Uterus (tissue), 4 donors: ENCODE measurements at places on chromosomes 1 and 21. TPM values are rescaled to one million over a fixed set of nuclear protein-coding genes. Genes with fewer than 3 reads are reported as not detected.

GRCh38 chr1:202982715-202983430 lies 15.8 kb upstream of the CYB5R1 start:
- DNase-seq, result no peak

DNA sequence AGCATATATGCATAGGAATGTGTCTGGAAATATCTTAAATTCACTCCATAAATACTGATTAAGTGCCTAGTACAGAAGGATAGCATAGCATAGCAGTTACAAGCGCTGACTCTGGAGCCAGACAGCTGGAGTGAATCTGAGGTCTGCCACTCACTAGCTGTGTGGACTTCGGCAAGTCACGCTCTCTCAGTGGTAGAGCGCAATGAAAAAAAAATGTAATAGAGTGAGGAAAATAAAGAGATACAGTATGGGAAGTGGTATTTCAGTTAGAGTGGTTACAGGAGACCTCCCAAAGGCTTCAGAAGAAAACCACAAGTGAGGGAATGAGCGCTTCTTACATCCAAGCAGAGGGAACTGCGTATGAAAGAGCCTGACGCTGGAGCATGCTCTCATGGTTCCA lies 338.9 kb upstream of the PRMT6 start:
- no peak for DNase-seq

DNA sequence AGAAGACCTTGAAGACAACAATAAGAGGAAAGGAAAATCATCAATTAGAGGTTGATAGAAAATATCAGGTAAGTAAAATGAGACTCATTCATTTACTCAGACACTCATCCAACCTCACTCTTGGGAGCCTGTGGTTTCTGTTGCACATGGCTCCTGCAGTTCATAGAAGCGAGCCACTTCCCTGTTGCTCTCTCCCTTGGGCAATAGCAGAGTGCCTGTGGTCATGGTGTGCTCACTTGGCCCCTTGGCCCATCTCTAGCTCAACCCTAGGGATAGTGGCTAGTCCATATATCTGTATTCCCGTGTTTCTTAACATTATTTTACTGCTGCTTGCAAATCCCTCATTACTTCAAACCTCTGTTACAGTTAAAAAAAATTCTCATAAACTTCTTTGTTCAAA lies 368.6 kb downstream of the PTPRC start:
- no peak for DNase-seq

DNA sequence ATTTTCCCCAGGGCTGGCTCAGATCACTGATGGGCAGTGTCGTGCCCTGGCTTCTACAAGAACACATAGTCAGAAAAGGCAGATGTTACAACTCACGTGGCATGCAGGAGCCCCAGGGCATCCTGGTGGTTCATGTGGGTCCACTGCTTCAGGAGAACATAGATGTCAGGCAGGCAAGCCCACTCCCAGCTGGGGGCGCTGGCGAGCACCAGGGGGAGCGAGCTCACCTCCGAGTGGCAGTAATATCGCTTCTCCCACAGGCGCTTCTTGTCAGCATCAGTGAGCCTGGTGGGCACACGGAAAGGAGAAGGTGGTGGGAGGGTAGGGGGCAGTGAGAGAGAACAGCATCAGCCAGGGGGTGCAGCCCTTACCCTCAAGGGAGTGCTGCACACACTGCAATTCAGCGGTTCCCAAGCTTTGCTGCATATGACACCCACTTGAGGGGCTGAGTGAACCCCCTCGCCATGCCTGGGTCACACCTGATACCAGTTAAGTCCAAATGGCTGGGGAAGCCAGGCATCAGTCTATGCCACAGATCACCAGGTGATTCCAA lies 34.3 kb upstream of the PPP1R15B start:
- DNase-seq, result no peak

DNA sequence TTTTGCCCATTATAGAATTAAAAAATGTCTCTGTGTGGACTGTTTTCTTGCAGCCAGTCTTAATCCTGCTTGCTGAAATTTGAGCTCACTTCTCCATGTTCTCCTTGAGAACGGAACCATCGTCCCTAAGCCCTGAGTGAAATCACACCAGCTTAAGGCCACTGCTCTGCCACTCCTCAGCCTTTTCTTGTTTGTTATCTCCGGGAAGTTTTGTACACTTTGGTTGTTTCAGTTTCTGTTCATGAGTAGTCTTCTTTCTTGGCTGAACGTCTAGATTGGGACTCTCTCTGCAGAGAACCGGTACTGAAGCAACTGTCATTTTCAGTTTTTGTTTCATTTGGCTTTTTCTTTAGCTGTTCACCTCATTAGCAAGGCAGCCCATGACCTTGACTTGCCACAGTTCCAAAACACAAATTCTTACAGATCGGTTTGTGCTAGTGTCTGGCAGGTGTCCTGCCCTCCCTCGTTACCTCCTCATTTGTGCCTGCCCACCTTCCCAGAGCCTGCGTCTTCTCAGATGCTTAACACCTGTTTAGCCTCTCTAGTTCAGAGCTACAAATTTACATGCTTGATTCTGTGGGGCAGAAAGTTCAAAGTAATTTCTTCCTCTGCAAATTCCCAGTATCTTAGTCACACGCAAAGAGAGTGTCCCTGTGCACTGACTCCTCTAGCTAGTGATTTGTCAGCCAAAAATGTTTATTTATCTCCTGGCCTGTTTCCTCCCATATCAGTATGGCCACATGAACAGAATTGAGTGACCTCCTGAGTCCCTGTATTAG lies 12.4 kb downstream of the PSEN2 start:
- no peak for DNase-seq

- DNase-seq, result no peak
These were observed 128.3 kb upstream of the HMGB4 start for GRCh38 chr1:33735624-33736023.

- DNase-seq, result no peak
These were observed 272.6 kb downstream of the S1PR1 start for GRCh38 chr1:101509370-101509769.

DNA sequence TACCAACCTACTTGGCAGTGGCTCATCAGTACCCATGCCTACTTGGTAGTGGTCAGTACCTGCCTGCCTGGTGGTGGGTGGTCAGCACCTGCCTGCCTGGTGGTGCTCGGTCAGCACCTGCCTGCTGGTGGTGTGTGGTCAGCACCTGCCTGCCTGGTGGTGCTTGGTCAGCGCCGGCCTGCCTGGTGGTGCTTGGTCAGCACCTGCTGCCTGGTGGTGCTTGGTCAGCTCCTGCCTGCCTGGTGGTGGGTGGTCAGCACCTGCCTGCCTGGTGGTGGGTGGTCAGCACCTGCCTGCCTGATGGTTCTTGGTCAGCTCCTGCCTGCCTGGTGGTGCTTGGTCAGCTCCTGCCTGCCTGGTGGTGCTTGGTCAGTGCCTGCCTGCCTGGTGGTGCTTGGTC lies 329.6 kb downstream of the RRAGC start:
- no peak for DNase-seq

DNA sequence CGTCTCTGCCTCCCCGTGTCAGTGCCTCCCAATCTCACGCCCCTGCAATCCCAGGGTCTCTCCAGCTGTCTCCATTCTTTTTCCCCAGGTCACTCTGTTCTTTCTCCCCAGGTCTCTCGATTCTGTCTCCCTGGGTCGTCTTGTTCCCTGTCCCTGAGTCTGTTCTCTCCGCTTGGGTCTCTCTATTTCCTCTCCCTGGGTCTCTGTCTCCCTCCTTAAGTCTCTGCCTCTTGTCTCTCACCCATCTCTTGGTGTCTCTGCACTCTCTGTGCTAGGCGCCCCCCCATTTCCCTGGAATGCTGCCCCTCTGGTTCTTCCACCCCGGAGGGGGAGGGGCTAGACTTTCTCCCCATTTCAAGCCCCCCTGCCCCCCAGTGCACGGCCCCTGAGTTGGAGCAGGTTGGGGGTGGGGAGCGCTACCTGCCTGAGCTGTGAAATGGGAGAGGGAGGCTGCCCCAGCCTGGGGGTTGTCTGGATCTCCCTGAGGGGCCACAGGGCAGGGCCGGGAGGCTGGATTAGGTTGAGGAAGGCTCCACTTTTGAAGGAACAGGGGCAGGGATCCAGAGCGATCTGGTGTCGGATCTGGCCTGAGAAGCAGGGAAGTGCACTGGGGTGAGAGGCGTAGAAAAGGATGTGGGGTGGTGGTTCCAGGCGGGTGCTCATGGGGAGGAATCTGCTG lies 1.4 kb downstream of the PTPRF start:
- no peak for DNase-seq

DNA sequence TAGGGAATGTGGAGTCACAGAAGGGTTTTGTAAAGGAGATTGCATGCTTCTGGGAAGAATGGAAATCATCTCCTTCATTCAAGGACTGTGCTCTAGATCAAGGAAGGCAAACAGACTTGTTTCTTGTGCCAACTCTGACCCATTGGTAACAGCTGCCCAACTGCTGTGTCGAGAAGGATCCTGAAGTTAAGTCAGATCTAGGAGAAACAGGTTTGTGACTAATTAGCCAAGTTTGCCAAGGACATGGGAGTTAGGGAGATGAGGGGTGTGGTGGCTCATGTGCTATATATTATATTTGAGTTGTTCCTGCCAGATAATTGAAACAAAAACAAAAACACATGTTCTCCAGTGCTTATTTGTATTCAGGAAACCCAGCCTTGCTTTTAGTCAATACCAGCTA lies 251.2 kb upstream of the USP24 start:
- no peak for DNase-seq

DNA sequence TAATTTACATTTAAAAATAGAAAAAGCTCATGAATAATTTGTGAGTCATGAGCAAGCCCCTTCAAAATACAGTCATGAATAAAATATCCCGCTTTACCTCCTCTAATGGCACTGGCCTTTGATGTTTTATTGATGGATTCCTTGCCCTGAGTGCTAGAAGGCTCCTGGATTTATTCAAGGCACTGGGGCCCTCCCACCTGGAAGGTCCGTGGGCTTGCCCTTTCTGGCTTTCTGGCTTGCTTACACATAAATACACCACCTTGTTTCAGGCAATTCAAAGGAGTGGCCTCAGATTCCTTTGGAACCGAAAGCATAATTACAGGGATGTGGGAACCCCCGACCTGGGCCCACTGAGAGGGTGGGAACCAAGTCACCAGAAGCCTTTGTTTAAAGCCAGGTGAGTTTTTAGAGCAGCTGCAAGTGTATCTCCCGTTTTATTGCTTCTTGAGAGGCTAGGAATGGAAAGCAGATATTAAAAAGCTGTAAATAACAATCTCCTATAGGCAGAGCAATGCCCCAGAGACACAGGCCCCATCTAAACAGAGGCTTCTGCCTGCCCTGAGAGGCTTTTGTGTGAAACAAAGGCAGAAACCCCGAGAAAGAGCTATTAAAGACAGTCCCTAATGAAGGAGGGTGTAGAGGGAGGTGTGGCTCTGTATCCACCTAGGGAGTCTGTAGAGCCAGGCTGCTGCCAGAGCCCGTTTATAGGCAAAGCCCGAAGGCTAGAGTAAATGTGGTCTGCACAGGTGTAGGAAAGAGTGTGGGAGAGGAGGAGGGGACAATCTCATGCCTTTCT lies 126.4 kb downstream of the FAM78B start:
- DNase-seq, result no peak

GRCh38 chr1:111227434-111227833 lies at the start of gene CHI3L2:
Gene CHI3L2, plus strand, starts transcription at chr1:111227713. Its CDS starts 17 bp downstream, at chr1:111227730.
- no peak for DNase-seq

DNA sequence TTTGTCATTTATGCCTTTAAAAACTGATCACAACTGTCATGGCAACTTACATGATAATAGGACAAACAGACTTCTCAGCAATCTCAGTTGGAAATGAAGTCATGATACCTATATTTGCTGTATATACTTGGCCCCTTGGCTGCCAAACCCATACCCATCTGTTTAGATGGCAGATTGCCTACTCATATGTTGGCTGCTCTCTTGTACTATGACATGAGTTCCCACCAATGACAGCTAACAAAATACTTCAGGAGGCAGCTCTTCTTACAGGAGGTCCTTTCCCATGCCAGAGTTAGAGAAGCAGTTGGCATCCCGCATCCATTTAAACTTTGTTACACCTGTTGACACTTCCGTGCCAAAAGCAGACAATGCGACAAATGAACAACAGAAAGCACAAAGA lies 603.1 kb upstream of the ADGRL2 start:
- no peak for DNase-seq

DNA sequence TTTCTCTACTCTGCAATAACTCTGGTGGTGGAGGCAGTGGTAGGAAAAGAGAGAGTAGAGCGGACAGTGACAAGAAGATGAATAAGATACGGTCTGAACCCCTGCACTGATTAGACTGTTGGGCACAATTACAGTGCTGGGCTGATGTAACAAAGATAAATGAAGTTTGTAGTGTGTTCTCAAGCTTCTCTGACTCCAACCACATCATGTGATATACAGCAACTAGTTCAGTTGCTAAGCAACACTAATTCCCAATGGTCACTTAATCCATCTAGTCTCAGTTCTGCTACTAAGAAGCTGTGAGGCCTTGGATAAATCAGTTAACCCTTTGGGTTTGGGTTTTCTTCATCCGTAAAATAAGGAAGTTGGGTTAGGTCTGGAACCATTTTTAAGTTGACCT lies 17.3 kb downstream of the DDR2 start:
- no peak for DNase-seq

- no peak for DNase-seq
These were observed 544.8 kb upstream of the ADGRL4 start for GRCh38 chr1:79551321-79551720.

- DNase-seq, result peak; percentile 71
These were observed 76.3 kb downstream of the MORN1 start for GRCh38 chr1:2314803-2315673.

Gene GJA9
- not detected for total RNA-seq

Gene CR1L
- not detected for total RNA-seq

Gene SPRR1B
- total RNA-seq, result not detected

Gene PGBD5
- total RNA-seq, result under 0.01 TPM

Gene SPSB1
- 29.6 TPM for total RNA-seq

Gene B3GALT6
- 23.5 TPM for total RNA-seq

Gene TSTD1
- not detected for total RNA-seq

Gene SEMA6C
- total RNA-seq, result 3.1 TPM

Gene RABGGTB
- 61.5 TPM for total RNA-seq
